ENCODE measurements at places on chromosomes 13 and 19. TPM values are rescaled to one million over a fixed set of nuclear protein-coding genes. Genes with fewer than 3 reads are reported as not detected.

The PODNL1 gene
- total RNA-seq = 7.2 TPM

The CCNA1 gene
- total RNA-seq = not detected

The APC2 gene
- total RNA-seq = 0.11 TPM

GRCh38 chr19:13505164-13505695, 1.0 kb downstream of the CACNA1A start:
- no peak for DNase-seq

GRCh38 chr13:32165796-32166195, 134.2 kb downstream of the FRY start:
- DNase-seq = no peak

- DNase-seq = no peak
These were observed 12.1 kb upstream of the UPF3A start for GRCh38 chr13:114269281-114269770.

DNA sequence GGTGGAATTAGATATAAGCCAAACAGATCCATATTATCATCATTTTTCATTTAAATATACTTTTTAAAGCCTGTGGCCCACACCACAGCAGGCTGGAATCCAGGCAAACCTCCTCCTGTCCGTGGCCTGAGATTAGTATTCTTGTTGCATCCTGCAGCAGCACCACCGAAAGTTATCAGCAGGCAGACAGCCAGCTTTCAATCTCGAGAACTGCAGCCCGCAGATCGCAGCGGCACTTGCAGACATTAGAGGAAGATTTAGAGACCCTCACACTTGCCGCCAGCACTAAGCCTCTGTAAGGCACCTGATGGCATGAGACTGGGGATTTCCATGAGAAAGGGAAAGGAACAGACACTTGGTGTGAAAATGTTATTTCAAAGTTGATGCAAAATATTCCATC, 7.4 kb downstream of the DHRS12 start:
- DNase-seq = no peak

GRCh38 chr13:22278336-22278929, 607.6 kb downstream of the FGF9 start:
- no peak for DNase-seq

The GSX1 gene
- not detected for total RNA-seq

- DNase-seq = no peak
These were observed 2.9 kb downstream of the SLC7A9 start for GRCh38 chr19:32866564-32867265.

GRCh38 chr19:41591951-41592562, 16.1 kb downstream of the CEACAM21 start:
- no peak for DNase-seq

DNA sequence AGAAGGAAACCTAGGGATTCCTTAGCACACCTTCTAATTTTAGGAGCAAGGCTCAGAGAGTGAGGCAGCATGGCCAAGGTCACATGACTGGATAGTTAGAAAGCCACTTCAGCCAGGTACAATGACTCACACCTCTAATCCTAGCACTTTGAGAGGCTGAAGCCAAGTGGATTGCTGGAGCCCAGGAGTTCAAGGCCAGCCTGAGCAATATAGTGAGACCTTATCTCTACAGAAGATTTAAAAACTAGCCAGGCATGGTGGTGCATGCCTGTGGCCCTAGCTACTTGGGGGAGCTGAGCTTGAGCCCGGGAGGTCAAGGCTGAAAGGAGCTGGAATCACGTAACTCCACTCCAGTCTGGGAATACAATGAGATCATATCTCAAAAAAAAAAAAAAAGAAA, 69.2 kb downstream of the TEX26 start:
- no peak for DNase-seq

The CYP4F2 gene
- 2.2 TPM for total RNA-seq
